ENCODE measurements at places on chromosomes 3 and 15. TPM values are rescaled to one million over a fixed set of nuclear protein-coding genes. Genes with fewer than 3 reads are reported as not detected.

Gene TERC
- total RNA-seq = 1.5 TPM

Gene PLA2G4D
- total RNA-seq = not detected

Gene HEG1
- 91.1 TPM for total RNA-seq

Gene MUC13
- not detected for total RNA-seq

Gene KNL1
- 0.51 TPM for total RNA-seq

Gene BNC1
- 0.16 TPM for total RNA-seq

Gene IL5RA
- 1.0 TPM for total RNA-seq

Gene GOLGA6A
- total RNA-seq = not detected

Gene GOLGA6L6
- not detected for total RNA-seq

Gene TMC3
- total RNA-seq = not detected

Gene CCNDBP1
- total RNA-seq = 47.7 TPM

Gene IL17RE
- 0.46 TPM for total RNA-seq

Gene GOLGA8S
- total RNA-seq = 0.16 TPM

Gene GP9
- not detected for total RNA-seq

Gene TPRA1
- total RNA-seq = 17.8 TPM

DNA sequence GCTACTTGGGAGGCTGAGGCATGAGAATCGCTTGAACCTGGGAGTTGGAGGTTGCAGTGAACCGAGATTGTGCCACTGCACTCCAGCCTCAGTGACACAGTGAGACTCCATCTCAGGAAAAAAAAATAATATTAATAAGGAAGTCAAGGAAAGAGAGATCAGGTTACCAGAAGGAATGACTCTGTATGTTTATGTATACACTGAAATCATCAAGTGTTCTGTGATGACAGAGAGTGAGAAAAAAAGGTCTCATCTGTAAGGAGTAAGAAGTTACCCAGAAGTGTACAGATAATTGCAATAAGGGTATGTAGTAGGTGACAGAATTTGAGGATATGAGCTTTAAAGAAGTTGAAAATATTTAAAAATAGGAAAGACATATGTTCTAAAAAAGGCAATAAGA is 4.3 kb upstream of the CCDC50 start:
- no peak for DNase-seq

GRCh38 chr15:58537033-58537432 is 105.2 kb downstream of the LIPC start:
- DNase-seq = no peak

DNA sequence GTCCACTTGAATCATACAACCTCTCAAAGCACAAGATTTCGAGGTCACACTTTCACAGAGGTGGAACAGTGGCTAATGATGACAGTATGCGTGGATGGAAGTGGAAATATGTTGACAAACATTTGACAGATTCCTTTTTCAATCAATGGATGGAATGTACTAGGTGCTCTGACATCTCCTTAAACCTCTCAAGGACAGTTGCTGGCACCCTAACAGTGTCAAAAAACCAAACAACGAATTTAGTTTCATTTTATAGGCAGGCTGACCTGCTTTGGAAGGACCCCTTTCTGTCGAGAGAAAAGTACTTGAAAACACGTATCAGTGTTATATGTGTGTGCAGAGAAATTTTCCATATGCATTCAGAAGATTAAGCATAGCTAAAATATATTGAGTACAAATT is 779.8 kb upstream of the LMCD1 start:
- DNase-seq = no peak

DNA sequence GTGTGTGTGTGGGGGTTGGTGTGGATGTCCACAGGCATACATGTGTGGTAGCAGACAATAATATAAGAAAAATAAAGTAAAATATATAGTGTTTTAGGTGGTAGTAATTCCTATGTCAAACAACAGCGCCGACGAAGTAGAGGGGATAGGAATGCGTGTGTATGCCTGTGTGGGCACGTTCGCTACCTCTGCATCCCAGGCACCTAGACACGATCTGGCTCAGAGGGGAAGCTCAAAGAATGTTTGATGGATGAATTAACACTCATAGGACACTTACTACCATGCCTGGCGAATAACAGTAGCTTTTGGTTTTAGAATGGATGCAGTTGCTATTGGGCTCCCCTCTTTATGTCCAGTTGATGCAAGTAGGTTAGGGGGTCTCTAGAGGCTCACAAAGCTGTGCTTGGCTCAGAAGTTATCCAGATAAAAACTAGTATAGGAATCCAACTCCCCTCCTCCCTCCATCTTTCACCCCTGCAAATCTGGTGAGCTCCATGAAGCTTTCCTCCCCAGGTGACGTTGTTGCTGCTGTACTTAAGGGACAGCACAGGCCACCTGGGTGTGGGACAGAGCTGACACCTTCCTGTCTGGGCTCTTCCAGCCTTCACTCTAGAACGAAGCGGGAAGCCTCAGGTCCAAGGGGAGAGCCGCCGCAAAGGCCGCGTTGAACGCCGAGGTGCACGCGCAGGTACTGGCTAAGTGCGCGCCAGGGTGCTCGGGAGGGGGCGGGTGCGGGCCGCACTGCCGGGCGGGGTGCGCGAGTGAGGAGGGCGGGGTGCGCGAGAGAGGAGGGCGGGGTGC is 192.6 kb upstream of the LYSMD4 start:
- peak; percentile 78 for DNase-seq

- no peak for DNase-seq
These were observed 123.1 kb downstream of the DMXL2 start for GRCh38 chr15:51499379-51499976.

- DNase-seq = no peak
These were observed 26.4 kb upstream of the HGD start for GRCh38 chr3:120708408-120708807.

DNA sequence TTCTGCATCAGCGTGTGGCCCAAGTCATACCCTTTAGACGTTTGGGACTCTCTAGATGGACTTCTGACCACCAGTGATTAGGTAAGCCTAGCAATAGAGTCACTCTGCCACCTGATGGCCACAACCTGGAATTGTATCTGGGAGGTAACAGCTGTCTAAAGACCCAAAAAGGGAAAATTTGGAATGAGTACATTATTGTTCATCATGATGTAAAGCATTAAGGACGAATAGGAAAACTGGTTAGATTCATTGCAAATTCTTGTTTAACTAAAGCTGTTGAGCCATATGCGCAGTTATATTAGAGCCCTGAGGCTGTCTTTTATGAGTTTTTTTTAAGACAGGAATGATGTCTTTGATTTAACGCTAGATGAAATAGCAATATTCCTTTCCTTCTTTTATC is 63.6 kb downstream of the FAM81A start:
- no peak for DNase-seq

GRCh38 chr3:153287017-153287416 is 125.0 kb downstream of the RAP2B start:
- no peak for DNase-seq

- DNase-seq = no peak
These were observed 207.1 kb downstream of the UACA start for GRCh38 chr15:70556151-70556741.

- no peak for DNase-seq
These were observed 22.1 kb downstream of the SIAH2 start for GRCh38 chr3:150740733-150741496.

GRCh38 chr3:158109295-158109803 is 540 bp upstream of the RSRC1 start:
- DNase-seq = no peak

DNA sequence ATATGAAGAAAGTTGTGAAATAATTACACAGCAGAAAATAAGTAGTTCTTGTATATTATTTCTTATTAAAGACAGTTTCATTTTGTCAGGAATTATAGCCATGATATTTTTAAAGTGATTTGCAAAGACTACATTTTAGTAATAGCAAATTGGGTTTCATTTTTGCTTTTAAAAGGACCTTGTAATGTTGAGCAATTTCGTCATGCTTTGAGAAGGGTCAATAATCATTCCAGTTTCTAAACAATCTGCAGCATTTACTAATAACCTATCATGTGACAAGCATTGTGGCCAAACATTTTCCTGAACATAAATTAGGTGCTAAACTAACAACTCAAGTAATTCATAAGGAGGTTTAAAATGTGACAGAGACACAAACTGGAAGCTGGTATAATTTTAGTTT is 214.4 kb upstream of the CBLB start:
- DNase-seq = no peak

- no peak for DNase-seq
These were observed 334.0 kb upstream of the NR2F2 start for GRCh38 chr15:95996494-95996893.

- peak; percentile 95 for DNase-seq
These were observed 85.6 kb downstream of the CPN2 start for GRCh38 chr3:194265505-194265892.

DNA sequence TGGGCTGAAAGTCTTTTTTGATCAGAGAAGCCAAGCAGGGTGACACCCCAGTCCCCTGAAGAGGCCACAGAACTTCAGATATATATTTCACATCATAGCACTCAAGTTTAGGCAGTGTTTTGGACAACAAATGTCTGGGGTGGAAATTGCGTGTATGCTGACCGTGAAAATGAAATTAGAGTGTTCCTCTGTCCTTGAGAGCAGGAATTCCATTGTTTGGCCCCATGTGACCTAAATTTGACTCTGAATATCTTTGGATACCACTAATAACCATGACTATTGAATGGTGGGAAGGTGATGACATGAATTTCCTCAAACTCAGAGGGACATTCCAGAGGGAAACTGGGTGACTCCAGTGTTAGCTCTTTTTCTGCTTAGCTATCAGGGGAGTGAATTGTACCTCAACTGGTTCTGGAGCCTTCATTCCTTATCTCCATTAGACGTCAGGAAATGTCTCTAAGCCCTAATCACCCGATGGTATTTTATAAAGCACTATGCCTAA is 263.5 kb upstream of the RASGRP1 start:
- DNase-seq = no peak

DNA sequence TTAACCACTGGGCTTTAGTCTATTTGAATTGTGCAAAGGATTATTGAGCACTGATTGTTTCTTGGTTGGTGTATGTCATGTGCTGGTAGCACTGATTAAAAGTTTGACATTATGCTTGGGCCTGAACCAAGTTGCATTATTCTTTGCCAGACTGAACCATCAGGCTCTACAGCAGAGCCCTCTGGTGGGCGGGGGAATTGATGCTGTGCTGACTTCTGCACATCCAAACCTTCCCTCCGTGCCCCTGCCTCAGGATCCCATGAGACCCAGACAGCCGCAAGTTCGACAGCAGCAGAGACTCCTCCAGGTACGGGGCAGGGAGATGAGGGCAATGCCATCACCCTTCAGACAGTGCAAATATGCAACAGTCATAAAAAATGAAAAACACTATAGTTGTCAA is 28.4 kb upstream of the P2RY12 start:
- DNase-seq = no peak

GRCh38 chr15:60184579-60184978 is 180.5 kb downstream of the FOXB1 start:
- no peak for DNase-seq

- peak; percentile 52 for DNase-seq
These were observed 581 bp downstream of the IP6K1 start for GRCh38 chr3:49785565-49786356.

- DNase-seq = no peak
These were observed 18.6 kb downstream of the POMGNT2 start for GRCh38 chr3:43087249-43087776.

DNA sequence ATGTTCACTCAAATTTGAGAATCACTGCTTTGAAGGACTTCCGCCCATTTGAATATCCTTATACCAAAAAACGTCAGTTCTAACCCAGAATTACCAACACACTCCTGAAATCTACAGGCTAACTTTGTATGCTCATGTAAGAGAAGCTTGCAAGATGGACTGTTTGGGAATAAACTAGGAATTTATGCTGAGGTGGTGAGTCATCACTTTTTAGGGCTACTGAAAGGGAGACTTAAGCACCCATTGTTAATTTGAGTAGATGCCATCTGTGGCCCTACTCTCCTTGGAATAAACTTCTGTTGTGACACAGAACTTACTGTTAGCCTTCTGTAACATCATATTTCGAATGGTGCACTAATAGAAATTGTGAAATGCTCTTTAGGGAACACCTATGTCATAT is 74.6 kb downstream of the FGF12 start:
- no peak for DNase-seq

DNA sequence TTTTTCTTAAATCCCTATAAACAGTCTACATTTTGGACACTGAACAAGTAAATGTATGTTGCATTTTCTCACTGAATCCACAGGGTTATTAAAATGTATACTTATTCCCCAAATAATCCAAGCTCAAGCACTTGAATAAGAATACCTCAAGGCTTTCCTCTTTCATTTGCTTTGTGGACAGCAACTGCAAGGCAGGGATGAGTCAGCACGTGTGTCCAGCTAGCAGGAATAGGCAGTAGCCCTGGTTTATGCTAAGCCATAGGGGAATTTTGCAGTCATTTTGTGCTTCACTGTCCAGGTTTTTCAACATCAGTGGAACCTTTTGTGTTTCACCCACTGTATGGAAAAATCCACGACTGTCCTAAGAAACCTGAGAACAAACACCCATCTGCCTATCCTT is 96.7 kb upstream of the KCNMB2 start:
- no peak for DNase-seq

GRCh38 chr3:54045061-54045815 is 77.1 kb upstream of the CACNA2D3 start:
- DNase-seq = no peak

DNA sequence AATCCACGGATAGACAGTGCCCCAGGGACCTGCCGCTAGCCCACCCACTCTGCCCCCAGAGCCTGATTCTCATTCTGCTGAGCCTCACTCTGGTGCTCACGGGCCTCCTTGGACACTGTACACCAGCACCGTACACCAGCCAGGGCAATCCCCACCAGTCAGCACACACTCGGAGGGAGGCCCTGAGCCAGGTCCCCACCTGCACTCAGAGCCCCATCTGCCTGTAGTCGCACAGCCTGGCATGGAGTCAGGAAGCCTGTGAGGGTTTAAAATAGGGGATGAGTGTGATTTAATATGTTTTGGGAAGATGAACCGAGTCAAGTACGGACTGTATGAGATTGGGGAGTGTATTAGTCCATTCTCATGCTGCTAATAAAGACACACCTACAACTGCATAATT is 223.0 kb downstream of the SLCO3A1 start:
- DNase-seq = no peak

DNA sequence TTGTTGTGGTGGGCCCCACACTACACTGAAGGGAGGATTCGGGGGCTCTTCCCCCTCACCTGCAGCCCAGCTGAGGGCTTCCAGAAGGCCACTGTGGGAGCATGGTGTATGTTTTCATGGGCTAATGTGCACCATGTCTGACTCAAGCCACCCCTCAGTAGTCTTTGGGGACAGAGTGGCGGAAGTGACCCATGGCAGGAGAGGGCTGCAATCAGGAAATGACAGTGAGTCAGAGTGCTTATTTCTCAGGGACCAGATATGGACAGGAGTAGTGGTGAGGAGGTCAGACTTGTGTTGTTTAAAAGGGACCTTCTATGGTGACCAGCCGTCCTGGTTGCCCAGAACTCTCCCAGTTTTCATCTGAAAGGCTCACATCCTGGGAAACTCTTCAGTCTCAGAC is 32.8 kb upstream of the SLC9A9 start:
- no peak for DNase-seq

GRCh38 chr15:67127331-67127664 is 61.9 kb downstream of the SMAD3 start:
- no peak for DNase-seq

All from Right ventricle myocardium superior (tissue), 1 donor.